Right renal cortex interstitium (tissue), 3 donors: ENCODE measurements at places on chromosomes 12 and 14. TPM values are rescaled to one million over a fixed set of nuclear protein-coding genes. Genes with fewer than 3 reads are reported as not detected.
A peak's percentile ranks its signal among the peaks of the same experiment; 100 is the strongest.

GRCh38 chr12:54173066-54173726 lies 15.6 kb downstream of the SMUG1 start:
- DNase-seq: no peak

DNA sequence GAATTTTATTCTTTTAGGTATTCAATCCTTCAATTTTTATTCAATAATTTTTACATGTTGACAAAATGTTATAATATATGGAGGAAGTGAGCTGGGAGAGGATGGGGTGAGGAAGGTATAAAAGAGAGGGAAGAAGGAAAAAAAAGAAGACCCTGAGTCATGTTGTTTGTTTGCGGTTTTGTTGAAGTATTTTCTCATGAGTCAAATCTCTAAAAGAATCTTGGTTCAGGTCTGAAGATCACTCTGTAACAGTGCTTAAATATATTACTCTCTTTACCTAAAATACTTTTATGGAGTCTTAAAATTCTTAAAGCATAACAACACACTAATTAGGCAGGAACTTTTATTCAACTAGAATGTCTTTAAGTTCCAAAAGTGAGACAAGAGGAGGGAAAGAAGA lies 489.6 kb upstream of the GARIN6 start:
- no peak for DNase-seq

GRCh38 chr12:31724557-31724956 lies 4.3 kb downstream of the AMN1 start:
- no peak for DNase-seq

GRCh38 chr14:49796025-49796424 lies 28.1 kb downstream of the KLHDC2 start:
- DNase-seq: no peak

GRCh38 chr12:53274445-53274844 lies 6.3 kb downstream of the ESPL1 start:
- no peak for DNase-seq

GRCh38 chr12:117890644-117891043 lies 78.1 kb downstream of the KSR2 start:
- no peak for DNase-seq

- no peak for DNase-seq
Measured at GRCh38 chr12:132513070-132513398, 23.1 kb downstream of the FBRSL1 start.

GRCh38 chr12:131387281-131388163 lies 323.4 kb upstream of the SFSWAP start:
- no peak for DNase-seq

DNA sequence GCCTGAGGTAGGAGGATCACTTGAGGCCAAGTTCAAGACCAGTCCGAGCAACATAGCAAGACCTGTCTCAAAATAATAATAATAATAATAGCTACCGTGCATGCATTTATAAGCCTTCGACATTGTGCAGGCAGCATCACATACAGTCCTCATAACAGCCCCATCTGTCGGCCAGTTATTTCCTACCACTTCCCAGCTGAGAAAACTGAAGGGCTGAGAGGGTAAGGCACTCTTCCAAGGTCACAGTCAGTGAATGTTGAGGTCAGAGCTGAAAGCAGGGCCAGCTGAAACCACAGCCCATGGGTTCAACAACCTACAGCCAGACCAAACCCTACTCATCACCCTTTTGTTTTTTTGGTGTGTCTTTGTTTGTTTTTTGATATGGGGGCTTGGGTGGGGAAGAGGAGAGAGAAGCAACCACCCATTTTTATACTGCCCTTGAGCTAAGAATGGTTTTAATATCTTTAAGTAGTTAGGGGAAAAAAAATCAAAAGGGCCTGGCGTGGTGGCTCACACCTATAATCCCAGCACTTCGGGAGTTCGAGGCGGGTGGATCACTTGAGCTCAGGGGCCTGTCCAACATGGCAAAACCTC lies 16.8 kb upstream of the ITPK1 start:
- no peak for DNase-seq

DNA sequence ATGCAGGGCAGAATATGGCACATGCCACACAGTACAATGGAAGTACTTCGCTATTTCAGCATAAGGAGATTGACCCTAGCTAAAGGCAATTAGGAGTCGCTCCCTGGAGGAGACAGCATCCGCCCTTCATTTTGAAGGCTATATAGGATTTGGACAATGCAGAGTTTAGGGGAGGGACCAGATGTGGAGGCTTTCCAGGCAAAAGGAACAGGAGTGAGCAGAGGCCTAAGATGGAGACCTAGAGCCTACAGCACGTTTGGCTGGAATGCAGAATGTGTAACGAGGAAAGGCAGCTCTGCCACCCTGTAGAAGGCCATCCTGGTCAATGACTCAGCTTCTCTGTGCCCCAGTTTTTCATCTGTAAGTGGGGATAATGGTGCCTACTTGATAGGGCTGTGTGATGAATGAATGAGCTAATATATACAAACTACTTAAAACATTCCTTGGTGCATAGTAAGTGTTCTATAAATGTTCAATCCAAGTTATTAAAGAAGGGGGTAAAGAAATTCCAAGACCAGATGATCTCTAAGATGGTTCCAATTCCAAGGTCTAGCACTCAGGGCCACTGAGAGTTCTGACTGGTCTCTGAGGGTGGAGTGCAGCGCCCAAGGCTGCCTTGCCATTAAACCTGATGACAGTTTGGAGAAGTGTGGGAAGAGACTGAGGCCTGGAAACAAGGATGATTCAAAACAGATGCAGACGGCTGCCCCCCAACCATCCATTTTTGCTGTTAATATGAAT lies 54.3 kb upstream of the FRMD6 start:
- DNase-seq: no peak

- no peak for DNase-seq
Measured at GRCh38 chr14:48970943-48971342, 615.2 kb downstream of the RPS29 start.

- no peak for DNase-seq
Measured at GRCh38 chr12:51326698-51327439, 2.9 kb upstream of the BIN2 start.

- no peak for DNase-seq
Measured at GRCh38 chr12:126107659-126108058, 1042.4 kb downstream of the AACS start.

DNA sequence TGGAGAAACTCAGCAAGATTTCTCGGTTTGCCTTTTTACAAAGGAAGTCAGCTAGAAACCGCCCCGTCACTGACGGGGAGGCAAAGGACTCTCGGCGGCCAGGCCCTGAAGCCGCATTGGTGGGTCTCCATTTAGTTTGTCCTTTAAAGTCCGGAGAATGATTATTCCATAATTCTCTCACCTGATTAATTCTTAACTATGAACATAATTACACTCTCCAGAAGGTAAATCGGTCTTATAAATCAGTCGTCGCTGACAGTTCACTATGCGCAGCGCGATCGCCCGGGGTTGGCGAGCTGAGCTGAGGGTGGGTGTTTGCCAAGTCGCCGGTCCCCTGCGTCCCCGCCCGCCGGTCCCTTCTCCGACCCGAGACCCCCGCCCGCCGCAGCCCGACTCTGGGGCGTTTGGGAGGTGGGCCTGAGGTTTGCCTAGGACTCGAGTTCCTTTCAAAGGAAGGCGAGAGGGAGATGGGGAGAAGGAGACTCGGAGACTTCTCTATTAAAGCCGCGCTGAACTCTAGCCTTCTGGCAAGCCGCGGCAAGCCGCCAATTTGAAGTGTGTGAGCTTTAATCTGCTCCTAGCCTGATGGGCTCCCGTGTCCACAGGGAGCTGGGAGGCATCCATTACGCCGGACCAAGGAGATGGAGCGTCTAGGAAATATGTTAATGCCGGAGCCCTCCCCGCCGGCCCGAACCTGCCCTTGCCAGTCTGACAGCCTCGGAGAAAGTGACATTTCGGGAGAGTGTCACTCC lies 392.9 kb downstream of the NOVA1 start:
- peak; percentile 31 for DNase-seq

DNA sequence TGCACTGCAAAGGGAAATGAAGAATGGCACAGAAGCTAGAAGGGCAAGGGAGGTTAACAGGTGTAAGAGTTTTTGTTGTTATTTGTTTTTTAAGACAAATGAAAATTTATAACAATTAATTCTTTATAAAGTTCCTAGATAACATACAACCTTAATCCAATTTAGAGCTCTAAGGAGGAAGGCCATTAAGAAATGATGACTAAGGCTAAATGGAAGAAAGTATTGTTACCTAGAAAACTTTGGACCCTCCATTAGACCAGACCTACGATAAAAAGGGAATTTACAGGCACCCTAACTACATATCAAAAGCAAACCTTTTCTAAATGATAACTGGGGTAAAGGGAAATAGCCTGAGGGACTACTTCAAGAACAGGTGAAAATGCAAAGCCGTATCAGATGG lies 130.8 kb downstream of the PRKD1 start:
- no peak for DNase-seq

DNA sequence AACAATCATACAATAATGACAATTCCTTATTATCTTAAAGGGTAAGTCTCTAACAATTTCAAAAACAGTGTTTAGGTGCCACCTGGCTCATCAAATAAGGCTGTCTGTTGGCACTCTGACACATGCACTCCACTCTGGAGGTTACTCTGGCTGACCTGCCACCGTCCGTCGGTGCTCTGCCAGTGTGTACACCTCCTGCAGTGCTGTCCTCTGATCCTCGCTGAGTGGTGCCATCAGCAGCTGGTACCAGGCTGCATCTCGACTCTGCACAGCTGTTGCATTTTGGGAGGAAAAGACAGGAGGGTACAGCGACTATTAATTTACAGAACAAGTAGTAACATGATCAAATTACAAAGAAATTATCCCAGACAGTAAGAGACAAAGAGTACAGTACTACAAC lies 63.9 kb downstream of the IPO8 start:
- DNase-seq: no peak

- DNase-seq: no peak
Measured at GRCh38 chr12:1912580-1913376, 5.7 kb downstream of the CACNA2D4 start.

DNA sequence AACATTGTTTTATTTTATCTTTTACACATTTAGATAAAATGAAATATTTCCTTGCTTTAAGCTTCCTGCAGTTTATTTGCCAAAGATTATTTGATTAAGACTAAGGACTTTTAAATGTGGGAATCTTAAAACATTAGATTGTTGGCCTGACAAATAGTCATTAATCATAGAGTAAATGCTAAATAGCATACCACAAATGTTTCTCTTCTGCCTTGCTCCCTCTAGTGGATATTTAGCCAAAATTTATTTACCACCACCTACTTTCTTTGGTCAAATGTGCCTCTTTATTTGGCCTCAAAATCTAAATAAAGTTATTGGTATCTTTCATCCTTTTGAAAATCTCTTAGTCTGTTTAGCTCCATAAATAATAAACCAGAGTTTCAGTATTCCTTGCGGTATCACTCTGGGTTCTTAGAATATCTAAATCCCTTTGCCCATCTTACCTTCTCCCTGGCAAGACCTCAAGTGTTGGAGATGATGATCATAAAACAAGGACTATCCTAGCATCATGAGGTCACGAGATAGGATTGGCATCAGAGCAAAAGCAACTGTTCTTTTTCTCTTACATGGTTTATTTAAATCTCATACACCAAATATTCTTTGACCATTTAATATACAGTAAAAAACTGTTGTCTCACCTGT lies 150.6 kb upstream of the AEBP2 start:
- no peak for DNase-seq

DNA sequence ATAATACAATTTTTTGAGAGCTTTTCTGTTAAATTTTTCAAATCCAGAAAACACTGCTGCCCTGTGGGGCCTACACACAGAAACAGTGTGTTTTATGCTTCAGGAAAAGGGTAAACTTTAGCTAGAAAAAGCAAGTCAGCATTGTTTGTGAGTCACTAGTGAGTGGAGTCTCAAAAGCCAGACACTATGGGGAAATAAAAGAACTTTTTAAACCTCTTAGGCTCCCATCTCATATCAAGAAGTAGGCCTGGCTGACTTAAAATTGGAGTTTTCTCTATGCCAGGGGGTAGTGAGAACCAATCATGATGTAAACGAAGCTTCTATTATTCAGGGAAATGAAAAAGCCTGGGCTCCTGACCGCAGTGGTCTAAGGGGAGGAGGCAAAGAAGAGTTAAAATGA lies 12.6 kb downstream of the GPR65 start:
- DNase-seq: no peak

- DNase-seq: no peak
Measured at GRCh38 chr14:61668282-61668681, 27.0 kb upstream of the HIF1A start.

DNA sequence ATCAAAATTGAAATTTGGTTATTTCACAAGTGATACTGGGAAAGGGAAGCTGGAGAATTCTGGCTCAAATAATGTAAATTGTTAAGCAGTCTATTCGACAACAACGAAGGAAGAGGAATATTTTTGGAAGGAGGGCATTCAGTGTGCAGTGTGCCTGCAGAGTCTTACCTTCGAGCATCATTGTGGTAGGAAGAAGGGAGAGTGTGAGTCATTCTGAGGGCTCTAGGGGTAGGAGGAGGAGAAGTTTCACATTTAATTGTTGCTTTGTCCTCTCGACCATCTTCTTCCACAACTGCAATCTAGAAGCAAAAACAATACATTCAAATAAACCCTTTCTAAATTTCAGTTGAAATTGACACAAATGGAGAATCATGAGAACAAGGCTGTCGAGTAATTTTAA lies 263.0 kb downstream of the ACSS3 start:
- DNase-seq: no peak

GRCh38 chr12:66508025-66508424 lies 170.9 kb downstream of the GRIP1 start:
- no peak for DNase-seq

DNA sequence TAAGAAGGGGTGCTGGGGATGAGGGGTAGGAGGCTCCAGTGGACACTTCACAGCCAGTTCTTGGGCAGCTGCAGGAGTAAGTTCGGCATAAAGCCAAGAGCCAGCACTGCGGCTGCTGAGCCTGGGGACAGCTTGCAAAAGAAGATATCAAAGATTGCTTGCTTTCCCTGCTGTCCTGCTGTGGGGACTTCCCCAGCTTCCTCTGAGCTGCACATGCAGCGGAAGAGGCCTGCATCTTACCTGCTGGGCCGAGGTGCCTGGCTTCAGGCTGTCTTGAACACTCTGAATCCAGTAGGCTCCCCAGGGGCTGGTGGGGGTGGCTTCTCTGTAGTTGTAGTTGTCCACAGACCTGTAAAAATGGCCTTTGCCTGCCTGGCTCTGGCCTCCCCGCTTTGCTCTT lies 1.3 kb downstream of the CHGA start:
- no peak for DNase-seq

- no peak for DNase-seq
Measured at GRCh38 chr12:110930348-110931314, 10.3 kb upstream of the MYL2 start.

BIN2 gene
- 3.1 TPM for polyA plus RNA-seq

TRPV4 gene
- 11.2 TPM for polyA plus RNA-seq

CCT2 gene
- polyA plus RNA-seq: 265 TPM

PPP1R36 gene
- 0.79 TPM for polyA plus RNA-seq

FOXA1 gene
- 3.8 TPM for polyA plus RNA-seq

RAB21 gene
- polyA plus RNA-seq: 73.7 TPM

CMA1 gene
- polyA plus RNA-seq: 0.38 TPM

MYO1H gene
- polyA plus RNA-seq: 1.4 TPM

TAS2R50 gene
- polyA plus RNA-seq: not detected

TMEM19 gene
- polyA plus RNA-seq: 38.7 TPM

FAM234B gene
- polyA plus RNA-seq: 14.4 TPM

TCHP gene
- polyA plus RNA-seq: 22.0 TPM

A2M gene
- 265 TPM for polyA plus RNA-seq

RPL10L gene
- not detected for polyA plus RNA-seq
